Heart right ventricle (tissue), 16 donors: ENCODE measurements at places on chromosomes 3 and 15. TPM values are rescaled to one million over a fixed set of nuclear protein-coding genes. Genes with fewer than 3 reads are reported as not detected.

DNA sequence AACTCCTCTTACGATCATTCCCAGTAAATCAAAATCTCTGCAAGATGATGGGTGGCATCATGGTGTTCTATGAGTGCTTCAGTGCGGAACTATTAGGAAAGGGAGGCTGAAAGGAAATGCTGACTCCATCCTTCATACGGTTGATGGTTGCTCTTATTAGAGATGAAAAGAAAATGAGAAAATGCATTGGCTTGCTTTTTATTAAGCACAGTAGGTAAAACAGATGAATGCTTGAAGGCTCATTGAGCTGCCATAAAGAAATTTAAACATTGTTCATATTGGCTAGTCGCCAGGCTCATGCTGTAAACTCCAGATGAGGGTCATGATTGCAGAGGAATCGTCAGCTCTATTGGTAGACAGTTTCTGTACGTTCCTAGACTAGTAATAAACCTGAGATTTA is 115.8 kb downstream of the EPHA3 start:
- no peak for DNase-seq

Gene VEPH1
- not detected for polyA plus RNA-seq

Gene CCR4
- 0.01 TPM for polyA plus RNA-seq

DNA sequence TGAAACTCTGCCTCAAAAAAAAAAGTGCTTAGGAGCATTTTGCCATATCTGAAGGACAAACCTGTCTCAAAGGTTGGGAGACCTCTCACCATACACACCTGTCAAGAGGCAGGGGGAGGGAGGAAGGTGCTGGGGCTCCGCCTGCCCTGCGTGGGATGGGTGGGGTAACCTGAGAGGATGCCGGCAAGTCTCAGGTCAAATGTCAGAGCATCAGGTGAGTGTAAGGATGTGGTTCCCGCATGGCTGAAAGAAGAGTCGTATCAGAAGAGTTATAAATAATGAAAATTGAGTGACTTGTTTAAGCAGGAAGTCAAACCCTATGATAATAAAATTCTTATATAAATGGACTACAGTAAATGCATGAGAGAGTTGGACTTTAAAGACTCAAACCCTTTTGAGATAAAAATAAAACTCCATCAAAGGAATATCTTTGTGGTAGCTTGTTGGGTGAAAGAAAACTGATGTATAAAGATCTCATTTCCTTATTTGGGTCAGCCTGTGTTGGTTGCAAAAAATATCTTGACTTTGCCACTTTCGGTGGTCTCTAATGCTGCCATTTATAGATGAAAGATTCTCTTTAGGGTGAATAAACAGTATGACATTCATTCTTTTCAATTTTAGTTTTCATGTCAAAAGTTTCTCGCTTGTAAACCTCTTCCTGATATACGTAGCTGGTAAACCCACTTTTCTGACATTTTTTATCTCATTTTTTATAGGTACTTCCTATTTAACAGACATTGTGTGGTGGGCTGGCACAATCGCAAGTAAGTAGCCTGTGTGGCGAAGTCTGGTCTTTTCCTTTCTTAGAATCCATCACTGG is 23.8 kb downstream of the NIPA1 start:
- no peak for DNase-seq
